ENCODE measurements at places on chromosomes 12 and 14. TPM values are rescaled to one million over a fixed set of nuclear protein-coding genes. Genes with fewer than 3 reads are reported as not detected.

The LALBA gene
- total RNA-seq, result not detected

The PRKAB1 gene
- 26.5 TPM for total RNA-seq

The CCDC77 gene
- 13.8 TPM for total RNA-seq

The IFNG-AS1 gene
- not detected for total RNA-seq

The LRRK2 gene
- 0.21 TPM for total RNA-seq

The TRIM9 gene
- 6.2 TPM for total RNA-seq

The CABP1 gene
- total RNA-seq, result 0.94 TPM

The MANSC1 gene
- total RNA-seq, result 0.76 TPM

The LTBR gene
- 1.1 TPM for total RNA-seq

The TAS2R30 gene
- 0.97 TPM for total RNA-seq

The MOAP1 gene
- 16.7 TPM for total RNA-seq

The MTA1 gene
- total RNA-seq, result 148 TPM

The OR2AP1 gene
- not detected for total RNA-seq
